ENCODE measurements at places on chromosomes 11 and 22. TPM values are rescaled to one million over a fixed set of nuclear protein-coding genes. Genes with fewer than 3 reads are reported as not detected.

Gene KRTAP5-10
- total RNA-seq, result not detected

Gene F2
- total RNA-seq, result not detected

Gene UBQLNL
- total RNA-seq, result 0.34 TPM

Gene PRRG4
- total RNA-seq, result 4.0 TPM

Gene KMT5B
- 16.0 TPM for total RNA-seq

Gene C22orf42
- total RNA-seq, result not detected

Gene PHLDA2
- 20.0 TPM for total RNA-seq

Gene FOLR2
- not detected for total RNA-seq

Gene BARX2
- total RNA-seq, result not detected

Measured in melanocyte of skin (primary cell).